ENCODE measurements at places on chromosomes 2 and 18. TPM values are rescaled to one million over a fixed set of nuclear protein-coding genes. Genes with fewer than 3 reads are reported as not detected.

GRCh38 chr2:88831071-88831791 is 139.8 kb downstream of the RPIA start:
- peaks cover 6% of the 10 kb centered on the region for H3K4me1 ChIP-seq
- H3K27me3 ChIP-seq: no peaks in the 10 kb centered on the region
- no peaks in the 10 kb centered on the region for H3K36me3 ChIP-seq
- DNase-seq: no peak
- H3K4me3 ChIP-seq: no peak overlapping the region

DNA sequence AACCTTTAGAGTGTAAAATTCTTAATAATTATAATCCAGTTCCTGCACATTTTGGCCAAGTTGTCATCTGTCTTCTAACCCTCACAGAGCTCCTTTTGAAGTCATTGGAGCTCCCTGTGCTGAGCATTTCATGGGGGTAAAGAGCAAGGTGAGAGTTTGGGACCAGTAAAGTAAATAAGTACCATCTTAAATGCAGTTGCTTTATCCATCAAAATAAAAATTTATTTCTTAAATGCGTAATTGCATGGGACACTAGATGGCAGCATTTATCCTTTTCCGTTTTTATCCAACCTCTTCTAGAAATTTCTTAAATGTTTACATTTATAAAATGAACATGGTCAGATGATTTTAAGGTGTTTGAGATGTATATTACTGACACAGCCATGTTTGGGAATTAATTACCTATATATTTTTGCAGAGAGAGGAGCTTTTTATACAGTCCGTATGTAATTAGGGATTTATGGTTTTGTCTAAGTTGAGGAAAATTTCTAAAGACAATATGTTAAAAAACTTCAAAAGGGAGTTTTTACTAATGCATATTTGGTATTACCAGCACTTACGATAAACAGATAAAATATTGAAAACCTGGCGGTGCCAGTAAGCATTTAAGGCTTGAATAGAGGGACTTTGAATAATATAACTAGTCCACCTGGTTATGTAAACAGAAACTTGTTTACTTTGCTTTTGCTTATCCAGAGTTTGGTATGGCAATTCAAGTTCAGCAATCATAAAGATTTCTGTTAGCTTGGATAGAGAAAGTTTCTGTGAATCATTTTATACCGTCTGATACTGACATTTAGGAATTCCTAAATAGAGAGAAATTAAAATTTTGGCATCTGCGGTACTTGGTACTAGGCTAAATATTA is 54.5 kb downstream of the ACSL3 start:
- H3K4me1 ChIP-seq: peaks cover 5% of the 10 kb centered on the region
- no peak overlapping the region for H3K27ac ChIP-seq
- peaks cover 18% of the 10 kb centered on the region for H3K36me3 ChIP-seq
- H3K27me3 ChIP-seq: no peaks in the 10 kb centered on the region

GRCh38 chr2:160221391-160222276 is 21.6 kb upstream of the ITGB6 start:
- no peaks in the 10 kb centered on the region for H3K27me3 ChIP-seq
- H3K4me3 ChIP-seq: no peak overlapping the region
- peaks cover 13% of the 10 kb centered on the region for H3K4me1 ChIP-seq

LAMA1 gene
- 2.2 TPM for total RNA-seq

All from lung (tissue), 17 donors.